NCI-H2081 (cell line): ENCODE measurements at places on chromosomes 5 and 9.

GRCh38 chr9:12735665-12736064 is 39.2 kb upstream of the LURAP1L start:
- peak; percentile 29 for DNase-seq

DNA sequence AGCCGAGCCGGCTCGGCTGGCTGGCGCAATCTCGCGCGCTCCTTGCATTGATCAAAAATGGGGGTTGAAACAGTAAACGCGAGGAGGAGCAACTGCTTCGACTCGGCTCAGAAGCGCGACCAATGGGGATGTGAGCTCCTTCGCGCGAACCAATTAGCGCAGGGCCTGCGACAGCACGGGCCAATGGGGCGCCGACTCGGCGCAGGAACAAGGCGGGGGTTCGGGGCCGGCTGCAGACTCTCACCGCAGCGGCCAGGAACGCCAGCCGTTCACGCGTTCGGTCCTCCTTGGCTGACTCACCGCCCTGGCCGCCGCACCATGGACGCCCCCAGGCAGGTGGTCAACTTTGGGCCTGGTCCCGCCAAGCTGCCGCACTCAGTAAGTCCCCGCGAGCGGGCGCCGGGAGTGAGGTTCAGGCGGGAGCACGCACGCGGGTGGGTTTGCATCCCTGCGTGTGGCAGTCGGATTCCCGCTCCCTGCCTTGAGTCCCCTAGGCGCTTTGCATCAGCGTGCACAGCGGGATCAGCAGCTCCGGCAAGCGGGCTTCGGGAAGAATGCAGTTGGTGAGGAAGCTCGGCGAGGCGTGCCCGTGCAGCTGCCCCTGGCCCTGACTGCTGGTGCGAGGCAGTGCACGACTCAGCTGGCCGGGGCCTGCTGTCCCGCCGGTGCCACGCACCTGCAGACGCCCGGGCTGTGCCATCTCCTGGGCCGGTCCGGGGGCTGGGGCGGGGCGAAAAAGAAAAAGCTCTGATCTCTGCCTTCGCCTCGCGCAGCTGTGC is at the start of gene PSAT1:
PSAT1 (plus strand) TSS at position 233 of the 779 bp plus-strand sequence; CDS start at position 319, 86 bp downstream.
- DNase-seq, result peak; percentile 98

- DNase-seq, result no peak
Measured at GRCh38 chr9:17993024-17993423, 414.2 kb downstream of the SH3GL2 start.

DNA sequence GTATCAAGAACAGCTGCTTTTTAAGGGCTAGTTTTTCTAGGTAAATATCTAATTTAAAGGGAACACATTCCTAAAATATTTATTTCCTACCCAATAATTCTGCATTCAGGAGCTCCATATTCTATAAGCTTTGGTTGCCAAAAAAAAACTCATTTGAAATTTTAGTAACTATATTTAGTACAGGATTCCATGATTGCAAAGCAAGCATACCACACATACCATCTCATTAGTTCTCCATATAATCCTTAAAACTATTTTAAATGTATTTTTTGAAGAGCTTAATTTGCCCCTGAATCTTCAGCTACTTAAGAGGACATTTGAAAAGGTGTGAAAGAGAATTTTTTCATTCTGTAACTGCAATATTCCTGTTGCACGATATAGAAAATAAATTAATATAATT is 877.0 kb downstream of the NR2F1-AS1 start:
- DNase-seq, result no peak

GRCh38 chr9:123867034-123867433 is 62.9 kb downstream of the DENND1A start:
- no peak for DNase-seq

GRCh38 chr5:23352446-23352845 is 155.0 kb upstream of the PRDM9 start:
- peak; percentile 19 for DNase-seq

GRCh38 chr5:22514231-22514630 is 338.9 kb downstream of the CDH12 start:
- DNase-seq, result no peak

GRCh38 chr5:17277907-17278306 is 60.5 kb downstream of the BASP1 start:
- DNase-seq, result no peak

- DNase-seq, result no peak
Measured at GRCh38 chr9:121610638-121610953, 40.8 kb upstream of the DAB2IP start.

DNA sequence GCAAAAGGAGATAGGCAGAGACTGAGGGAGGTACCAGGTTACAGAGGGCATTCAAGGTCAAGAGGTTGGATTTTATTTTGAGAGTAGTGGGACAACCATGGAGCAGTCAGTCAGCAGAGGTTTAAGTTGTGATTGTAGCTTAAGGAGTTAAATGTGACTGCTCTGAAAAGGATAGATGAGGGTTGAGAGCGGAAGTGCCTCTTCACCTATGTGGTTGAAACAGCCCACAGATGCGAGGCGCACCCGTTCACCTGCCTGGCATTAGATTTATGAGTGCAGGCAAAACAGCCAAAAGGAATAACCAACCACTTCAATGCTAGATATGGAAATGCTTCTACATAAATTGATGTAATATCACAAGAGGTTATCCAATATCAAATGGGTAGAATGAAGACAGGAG is 8.4 kb downstream of the ZNF474 start:
- no peak for DNase-seq

DNA sequence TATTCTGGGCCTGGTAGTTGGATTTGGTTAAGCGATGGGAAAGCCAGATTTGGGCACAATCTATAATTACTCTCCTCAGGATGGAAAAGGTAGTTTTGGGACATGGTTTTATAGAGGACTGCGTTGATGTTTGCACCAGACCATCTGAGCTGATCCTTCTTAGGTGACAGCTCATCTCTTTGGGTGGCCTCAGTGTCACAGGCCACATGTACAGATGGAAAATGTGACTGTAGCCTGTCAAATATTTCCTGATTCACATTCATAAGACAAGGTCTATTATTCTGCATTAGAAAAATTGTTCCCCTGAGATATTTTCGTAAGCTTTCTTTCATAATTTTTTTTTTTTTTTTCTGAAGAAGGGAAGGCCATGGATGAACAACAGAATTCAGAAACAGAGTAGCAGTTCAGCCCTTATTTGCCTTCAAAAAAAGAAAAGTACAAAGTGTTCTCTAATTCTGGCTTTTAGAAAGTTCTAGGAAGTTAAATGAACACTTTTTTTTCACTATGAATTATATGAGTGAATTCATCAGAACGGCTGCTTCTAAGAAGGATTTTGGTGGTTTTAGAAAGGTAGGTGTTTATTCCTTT is 81.0 kb downstream of the NNT start:
- no peak for DNase-seq

DNA sequence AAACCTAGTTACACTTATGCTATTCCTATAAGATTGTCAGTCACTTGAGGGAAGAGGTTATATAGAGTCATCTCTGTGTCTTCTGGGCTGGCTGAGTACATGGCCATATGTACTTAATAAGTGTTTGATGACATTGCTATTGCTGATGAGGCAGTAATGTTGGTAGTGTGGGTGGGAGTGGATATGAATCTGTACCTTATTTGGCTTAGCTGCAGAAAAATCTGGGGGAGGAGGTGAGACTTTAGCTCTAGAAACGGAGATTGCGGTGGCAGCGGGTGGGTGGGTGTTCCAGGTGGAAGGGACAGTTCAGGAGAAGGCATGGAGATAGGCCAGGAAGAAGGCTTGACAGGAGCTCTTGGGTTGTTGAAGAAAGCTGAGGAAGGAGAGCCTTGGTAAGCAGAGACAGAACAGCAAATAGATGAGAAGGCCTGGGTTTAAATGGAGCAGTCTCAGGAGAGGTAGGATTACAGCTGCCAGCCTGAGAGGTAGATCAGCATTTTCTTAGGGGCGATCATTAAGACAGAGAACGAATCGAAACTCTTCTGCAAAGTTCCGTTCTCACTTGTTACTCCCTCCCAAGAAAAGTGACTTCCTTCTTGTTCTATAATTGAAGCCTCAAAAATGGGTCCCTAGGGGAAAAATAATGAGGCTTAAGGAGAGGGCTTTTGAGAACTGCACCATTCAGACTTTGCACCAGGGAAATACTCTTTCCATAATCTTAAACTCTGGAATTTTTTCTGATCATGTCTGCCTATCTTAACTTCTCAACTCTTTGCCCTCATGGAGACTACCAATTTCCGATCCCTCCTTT is 160.5 kb downstream of the UNC13B start:
- DNase-seq, result no peak

DNA sequence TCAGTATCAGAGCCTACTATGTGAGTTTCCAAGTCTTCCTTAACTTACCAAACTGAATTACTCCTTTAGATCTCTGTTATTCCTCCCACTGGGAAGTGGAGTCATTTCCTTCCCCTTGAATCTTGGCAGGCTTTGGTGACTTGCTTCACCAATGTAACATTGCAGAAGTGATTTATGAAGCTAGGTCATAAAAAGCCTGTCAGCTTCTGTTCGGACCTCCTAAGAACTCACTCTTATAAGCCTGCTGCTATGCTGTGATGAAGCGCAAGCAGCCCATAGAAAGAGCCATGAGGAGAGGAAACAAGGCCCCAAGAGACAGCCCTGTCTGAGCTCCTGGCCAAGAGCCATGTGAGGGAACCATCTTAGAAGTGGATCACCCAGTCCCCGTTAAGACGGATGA is 14.2 kb upstream of the FOXB2 start:
- DNase-seq, result no peak

GRCh38 chr5:145976431-145977155 is 40.2 kb downstream of the SH3RF2 start:
- no peak for DNase-seq

GRCh38 chr9:16031486-16031885 is 478.6 kb downstream of the CCDC171 start:
- DNase-seq, result no peak

DNA sequence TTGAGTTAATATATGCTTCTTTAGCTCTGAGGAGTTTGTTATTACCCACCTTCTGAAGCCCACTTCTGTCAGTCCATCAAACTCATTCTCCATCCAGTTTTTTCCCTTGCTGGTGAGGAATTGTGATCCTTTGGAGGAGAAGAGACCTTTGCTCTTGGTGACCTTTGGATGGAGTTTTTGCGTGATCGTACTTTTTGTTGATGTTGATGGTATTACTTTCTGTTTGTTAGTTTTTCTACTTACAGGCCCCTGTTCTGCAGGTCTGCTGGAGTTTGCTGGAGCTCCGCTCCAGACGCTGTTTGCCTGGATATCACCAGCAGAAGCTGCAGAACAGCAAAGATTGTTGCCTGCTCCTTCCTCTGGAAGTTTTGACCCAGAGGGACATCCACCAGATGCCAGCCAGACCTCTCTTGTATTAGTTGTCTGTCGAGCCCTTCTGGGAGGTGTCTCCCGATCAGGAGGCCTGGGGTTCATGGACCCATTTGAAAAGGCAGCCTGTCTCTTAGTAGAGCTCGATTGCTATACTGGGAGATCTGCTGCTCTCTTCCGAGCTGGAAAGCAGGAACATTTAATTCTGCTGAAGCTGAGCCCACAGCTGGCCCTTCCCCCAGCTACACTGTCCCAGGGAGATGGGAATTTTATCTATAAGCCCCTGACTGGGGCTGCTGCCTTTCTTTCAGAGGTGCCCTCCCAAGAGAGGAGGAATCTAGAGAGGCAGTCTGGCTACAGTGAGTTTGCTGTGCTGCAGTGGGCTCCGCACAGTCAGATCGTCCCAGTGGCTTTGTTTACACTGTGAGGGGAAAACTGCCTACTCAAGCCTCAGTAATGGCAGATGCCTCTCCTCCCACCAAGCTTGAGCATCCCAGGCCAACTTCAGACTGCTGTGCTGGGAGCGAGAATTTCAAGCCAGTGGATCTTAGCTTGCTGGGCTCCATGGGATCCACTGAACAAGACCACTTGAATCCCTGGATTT is 445.5 kb downstream of the MAN2A1 start:
- DNase-seq, result no peak
